ENCODE measurements at places on chromosomes 5 and 9.

- DNase-seq, result no peak
Measured at GRCh38 chr5:157594675-157595459, 19.3 kb upstream of the ADAM19 start.

GRCh38 chr9:103819936-103820335 is 274.2 kb upstream of the SMC2 start:
- DNase-seq, result no peak

DNA sequence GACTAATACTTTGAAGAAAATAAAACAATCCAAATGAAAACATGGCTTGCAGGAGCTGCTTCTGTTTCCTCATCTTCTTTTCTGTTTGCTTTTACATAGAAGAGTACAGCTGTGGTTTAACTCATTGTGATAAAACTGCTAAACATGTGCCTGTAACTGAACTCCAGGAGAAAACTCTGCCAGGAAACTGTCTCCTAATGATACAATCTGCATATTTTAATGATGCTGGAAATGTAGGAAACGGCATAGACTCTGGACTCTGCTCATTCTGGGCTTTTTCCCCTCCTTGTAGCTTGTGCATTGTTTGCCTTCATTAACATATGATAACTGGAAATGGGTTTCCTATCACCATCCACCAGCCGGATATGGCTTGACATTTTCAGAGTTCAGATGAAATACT is 813.3 kb upstream of the WWC1 start:
- DNase-seq, result no peak

- no peak for DNase-seq
Measured at GRCh38 chr9:82129708-82130107, 141.1 kb downstream of the SPATA31D1 start.

DNA sequence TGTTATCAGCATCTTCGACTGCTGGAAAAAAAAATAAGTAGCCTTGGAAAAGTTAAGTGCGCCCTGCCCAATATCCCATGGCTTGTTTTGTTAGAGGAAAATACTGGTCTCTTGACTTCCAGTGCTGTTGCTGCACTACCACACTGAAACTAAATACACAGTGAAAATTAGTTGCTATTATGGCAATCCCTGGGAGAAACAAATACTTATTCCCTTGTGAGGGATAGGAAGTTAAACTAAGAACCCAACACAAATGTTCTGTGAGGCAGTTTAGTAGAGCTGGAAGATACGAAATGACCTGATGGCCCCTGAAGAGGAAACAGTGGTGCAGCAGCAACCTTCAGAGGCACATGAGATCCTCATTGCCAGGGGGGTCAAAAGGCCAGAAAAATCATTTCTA is 164.0 kb downstream of the ARL15 start:
- DNase-seq, result no peak

DNA sequence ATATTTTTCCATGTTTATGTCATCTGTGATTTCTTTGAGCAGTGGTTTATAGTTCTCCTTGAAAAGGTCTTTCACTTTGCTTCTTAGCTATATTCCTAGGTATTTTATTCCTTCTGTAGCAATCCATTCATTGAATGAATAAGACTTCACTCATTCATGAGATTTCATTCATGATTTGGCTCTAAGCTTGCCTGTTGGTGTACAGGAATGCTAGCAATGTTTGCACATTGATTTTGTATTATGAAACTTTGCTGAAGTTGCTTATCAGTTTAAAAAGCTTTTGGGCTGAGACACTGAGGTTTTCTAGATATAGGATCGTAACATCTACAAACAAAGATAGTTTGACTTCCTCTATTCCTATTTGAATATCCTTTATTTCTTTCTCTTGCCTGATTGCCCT is 15.9 kb downstream of the RLN2 start:
- DNase-seq, result no peak

DNA sequence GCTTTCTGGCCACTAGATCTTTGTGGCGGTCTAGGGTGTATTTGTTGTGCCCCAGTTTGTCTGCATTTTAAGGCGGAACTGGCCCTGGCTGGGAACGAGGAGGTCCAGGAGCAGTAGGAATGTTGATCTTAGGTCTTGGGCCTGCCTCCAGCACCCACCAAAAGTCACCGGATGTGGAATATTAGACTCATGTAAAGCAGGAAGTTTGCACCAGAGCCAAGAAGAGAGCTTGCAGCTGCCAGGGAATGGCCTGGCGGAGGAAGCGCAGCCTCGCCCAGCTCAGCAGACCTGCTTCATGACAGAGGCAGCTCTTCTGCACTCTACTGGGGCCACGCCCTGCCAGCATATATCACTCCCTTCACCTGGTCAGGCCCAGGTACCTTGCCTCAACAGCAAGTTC is 3.3 kb downstream of the GPX3 start:
- no peak for DNase-seq

GRCh38 chr5:132747616-132748440 is 602 bp downstream of the CCNI2 start:
- no peak for DNase-seq

DNA sequence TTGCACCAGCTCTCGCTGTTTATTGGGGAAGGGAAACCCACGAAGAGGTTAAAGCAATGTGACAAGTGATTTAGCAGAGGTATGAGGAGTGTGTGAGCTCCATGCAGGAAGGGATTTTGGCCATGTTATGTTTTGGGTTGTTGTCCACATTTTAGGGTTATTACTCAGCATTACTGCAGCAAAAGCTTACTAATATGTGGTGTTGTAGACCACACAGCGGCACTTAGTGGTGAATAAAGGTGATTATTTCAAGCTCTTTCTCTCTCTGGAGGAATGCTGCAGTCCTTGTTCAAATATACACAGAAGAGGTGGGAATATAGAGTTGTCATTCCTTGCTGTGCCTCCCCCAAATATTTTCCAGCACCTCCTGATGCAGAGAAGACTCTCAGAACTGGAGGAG is 29.7 kb upstream of the AKNA start:
- no peak for DNase-seq

GRCh38 chr5:143713047-143714003 is 98.6 kb upstream of the HMHB1 start:
- DNase-seq, result no peak

GRCh38 chr9:137221506-137222111 is 431 bp downstream of the RNF208 start:
- no peak for DNase-seq

DNA sequence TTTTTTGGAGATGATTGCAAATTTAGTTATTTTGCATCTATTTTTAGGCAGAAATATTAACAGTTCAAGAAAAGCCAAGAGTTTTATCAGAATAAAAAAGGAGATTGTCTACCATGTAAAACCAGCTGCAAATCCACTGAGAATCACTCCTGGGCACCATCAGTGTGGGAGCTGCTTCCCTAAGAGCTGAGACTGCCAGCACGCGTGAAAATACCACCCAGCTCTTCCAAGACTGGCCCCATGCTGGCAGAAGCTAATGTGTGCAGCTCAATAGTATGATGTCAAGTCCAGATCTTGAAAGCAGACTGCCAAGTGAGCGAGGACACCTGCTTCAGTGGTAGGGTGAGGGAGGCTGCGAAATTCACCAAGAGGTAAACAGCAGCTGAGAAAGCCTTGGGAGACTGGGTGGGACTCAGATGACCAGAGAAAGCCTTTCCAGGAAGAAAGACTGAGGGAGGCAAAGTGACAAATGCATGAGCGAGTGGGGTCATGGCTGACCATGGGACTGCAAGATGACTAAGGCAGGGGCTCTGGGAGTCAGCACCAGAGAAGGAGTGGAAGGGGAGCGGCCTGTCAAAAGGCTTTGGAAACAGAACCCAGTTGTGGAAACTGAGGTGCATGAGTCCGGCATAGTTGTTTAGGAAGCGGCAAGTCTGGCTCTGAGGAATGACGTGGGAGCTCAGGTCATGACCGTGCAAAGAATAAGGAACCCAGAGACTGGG is 200.9 kb downstream of the GADD45G start:
- no peak for DNase-seq

Measured in GOT3 (cell line).